H1 (cell line): ENCODE measurements at places on chromosomes 12 and 14.

DNA sequence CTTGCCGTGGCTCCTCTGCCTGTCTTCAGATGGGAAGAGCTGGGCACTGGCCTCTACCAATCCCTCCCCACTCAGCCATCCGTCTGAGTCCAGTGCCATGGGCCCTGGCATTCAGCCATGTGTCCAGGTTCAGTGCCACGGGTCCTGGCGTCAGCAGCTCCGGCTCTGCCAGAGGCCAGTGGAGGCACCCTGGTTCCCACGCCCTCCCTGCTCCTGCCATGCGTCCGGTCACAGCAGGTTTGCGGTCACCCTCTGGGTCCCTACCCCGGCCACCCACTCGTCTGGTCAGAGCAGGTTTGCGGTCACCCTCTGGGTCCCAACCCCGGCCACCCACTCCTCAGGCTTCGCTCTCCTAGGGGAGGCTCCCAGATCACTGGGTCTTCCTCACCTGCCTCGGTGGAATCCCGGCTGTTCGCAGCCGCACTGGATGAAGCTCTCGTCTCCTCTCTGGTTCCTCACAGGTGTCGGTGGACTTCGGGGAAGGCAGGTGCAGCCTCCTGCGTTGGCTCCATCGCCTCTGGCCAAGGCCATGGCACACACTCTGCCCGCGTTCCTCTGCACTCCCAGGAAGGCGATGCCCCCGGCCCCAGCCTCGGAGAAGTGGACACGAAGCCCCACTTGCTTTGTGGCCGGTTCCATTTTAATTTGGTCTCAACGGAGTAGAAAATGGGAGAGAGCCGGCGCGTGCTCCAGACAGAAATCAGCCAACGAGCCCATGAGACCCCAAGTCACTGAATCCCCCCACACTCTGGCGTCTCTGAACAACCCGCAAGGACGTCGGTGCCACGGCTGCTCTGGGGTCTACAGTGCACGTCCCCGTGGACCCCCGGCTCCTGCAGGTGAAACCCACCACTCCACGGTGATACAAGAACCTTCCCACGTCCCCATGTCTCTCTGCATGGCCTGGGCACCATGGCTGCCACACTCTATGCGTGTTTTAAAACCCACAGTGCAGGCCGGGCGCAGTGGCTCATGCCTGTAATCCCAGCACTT, 47.8 kb upstream of the FBRSL1 start:
- no peak for DNase-seq

- DNase-seq = no peak
Measured at GRCh38 chr14:49915085-49915484, 22.2 kb downstream of the ARF6 start.

DNA sequence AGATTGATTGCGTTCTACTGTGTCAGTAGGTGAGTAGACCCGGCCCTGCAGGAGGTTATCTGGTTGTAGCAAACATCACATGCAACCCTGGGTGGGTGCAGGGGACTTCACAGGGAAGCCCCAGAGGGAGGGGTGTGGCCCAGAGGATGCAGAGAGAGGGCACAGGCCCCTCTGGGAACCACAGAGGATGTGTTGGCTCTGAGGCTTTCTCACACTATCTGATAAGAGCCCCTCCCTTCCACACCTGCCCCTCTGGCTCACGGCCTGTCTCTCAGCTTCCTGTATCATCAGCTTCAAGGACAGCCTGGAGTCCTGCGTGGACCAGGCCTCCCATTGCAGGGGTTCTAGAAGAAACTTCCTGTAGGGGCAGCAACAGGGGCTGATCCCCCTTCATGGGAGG, 101.9 kb downstream of the RIN3 start:
- DNase-seq = no peak

GRCh38 chr12:132904718-132905328, 17.4 kb upstream of the CHFR start:
- DNase-seq = peak; percentile 98

DNA sequence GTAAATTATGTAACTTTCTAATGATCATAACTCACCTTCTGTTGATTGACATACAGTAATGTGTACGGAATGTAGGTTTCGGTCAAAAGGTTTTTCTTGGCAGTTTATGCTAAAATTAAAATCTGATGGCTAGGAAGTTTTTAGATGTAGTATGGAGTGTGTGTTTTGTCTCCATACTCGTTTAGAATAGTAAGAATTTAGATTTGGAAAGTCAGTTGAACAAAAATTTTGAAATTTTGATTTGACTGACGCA, 859 bp downstream of the PALS1 start:
- no peak for DNase-seq

DNA sequence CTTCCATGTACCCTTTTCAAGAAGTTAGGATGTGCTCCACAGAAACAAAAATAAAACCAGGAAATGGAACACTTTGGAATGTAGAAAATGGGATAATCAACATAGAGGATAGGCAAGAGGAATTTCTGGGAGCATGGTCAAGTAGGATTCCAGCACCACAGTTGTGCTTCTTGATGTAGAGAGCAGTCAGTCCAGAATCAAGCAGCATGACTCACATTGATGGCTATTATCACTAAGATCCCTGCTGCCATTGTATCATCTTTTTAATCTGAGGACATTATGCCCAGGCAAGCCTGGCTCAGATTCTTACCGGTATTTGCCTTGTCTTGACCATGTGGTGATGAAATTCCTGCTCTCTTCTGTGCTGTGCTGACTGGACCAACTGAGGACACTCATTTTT, 5.7 kb downstream of the ETFRF1 start:
- DNase-seq = no peak

- DNase-seq = no peak
Measured at GRCh38 chr12:95282266-95282665, 64.7 kb downstream of the VEZT start.

- DNase-seq = no peak
Measured at GRCh38 chr12:110543252-110543959, 39.7 kb downstream of the PPTC7 start.

DNA sequence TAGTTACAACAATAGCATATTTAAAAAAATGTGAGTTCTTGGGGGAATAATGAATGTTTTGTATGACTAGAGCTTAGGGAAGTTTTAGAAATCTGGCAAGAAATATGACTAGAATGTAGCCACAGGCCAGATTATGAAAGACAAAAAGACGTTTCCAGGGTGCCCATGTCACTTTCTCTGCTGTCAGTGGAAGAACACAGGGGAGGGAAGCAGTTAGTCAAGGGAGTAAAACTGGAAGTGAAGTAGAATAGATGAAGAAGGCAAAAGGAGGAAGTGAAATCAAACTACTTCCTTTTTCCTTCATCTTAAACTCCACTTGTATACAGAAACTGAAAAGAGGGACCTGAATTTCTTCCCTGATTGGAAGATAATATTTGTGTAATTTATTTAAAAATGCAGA, 81.2 kb upstream of the ATP2B1 start:
- DNase-seq = no peak

- DNase-seq = no peak
Measured at GRCh38 chr12:57098546-57098945, 9.6 kb downstream of the NAB2 start.

- DNase-seq = no peak
Measured at GRCh38 chr12:39692258-39692853, 72.8 kb upstream of the ABCD2 start.

DNA sequence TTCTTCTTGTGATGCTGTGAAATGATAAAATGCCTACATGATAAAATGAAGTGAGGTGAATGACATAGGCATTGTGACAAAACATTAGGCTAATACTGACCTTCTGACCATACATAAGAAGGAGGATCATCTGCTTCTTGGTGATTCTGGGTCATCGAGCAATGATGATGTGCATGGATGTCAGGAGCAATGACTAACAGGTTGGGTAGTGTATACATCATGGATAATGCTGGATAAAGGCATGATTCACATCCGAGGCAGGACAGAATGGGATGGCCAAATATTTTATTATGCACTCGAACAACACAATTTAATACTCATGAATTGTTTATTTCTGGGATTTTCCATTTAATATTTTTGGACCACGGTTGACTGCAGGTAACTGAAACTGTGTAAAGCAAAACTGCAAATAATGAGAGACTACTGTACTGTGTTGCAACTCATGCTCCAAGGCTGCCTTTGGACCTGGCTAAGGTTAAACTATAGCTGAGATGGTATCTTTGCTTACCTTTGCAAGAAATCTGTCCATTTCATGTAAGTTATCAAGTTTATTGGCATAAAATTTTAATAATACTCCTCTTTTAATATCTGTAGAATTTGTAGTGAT, 7.6 kb upstream of the SLC25A21 start:
- DNase-seq = no peak

DNA sequence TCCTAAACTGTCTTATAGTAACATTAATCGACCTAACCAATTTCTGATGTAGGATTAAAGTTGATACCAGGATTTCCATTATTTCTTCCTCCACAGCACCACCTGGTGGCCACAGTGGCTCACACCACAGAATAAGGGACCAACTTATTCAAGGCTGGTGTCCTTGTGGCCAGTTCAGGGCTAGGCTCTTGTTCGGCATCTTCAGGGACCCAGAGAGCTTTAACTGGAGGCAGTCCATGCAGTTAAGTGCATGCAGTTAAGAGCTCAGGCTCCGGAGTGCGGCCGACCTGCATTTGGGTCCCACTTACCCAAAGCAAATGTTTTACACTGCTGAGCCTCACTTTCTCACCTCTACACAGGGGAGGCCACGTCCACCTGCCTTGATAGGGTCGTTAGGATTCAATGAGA, 42.0 kb upstream of the GPR68 start:
- DNase-seq = peak; percentile 65

DNA sequence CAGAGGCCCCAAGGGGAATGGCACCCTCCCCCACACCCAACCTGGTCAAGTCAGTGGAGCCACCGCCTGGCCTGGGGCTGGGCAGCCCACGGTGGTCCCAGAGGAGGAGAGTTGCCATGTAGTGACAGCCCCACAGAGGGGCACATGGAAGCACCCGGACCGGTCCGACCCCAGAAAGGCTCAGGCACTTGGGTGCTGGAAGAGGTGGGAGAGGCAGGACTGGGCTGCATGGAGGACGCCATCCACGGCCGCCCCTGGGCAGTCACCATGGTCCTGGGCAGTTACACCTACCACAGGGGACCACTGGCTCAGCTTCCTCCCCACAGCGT, 37.9 kb upstream of the TMEM179 start:
- no peak for DNase-seq

DNA sequence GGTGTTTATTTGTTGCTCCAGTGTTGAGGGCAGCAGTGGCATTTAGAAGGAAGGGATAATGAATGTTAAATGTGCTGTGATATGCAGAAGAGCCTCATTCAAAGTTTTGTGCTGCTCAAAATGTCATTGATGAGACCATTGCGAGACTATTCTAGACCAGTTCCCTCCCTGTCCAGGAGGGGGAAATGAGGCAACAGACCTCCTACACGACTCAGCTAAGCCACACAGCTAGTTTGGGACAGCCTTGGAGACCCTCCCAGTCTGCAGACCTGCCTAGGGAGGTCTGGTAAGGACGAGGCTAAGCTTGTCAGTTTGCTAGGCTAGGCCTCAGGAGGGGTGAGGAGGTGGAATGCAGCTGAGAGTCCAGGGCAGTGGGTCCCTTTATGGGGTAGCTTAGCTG, 116.0 kb downstream of the NRXN3 start:
- no peak for DNase-seq

DNA sequence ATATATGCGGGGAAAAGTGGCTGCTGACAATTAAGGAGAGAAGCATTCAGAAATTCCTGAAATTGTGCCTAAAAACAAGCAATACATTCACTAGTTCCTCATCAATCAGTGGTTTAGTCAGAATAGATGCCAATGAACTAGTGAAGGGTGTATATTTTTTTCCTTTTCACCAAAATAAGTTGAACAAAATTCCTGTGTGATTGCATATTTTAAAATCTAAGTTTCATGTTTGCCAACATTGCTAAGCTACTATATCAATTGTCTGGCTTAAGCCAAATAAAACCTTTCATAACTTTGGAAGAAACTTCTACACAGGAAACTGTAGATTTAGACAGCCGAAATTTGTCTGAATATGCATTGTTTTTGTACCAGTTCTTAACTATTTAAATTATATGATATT, 8.7 kb downstream of the PRKD1 start:
- no peak for DNase-seq

DNA sequence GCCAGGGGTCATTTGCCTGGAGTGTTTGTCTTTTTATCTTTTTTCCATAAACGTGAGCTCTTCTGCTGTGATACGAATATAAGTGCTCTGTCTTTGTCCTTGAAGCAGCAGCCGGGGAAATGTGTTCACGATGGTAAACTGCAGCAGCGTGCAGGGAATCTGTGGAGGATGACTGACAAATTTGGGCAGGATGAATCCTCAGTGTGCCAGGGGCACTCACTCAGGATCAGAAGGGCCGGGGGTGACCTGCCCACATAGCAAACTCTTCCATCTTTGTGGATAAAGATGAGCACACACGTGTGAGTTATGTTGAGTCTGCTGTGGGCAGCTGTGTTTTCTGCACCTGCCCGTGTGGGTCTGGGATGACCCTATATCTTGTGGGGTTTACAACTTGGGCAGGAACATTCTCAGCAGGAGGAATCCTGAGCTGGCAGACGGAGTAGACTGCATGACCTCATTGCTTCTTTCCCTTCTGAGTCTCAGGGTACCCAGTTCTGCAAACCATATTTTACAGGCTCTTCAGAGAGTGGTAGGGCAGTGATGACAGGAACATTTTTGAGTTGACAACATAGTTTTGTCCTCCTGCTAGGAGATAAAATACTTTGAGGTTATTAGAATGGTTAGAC, 711 bp downstream of the ANO4 start:
- DNase-seq = no peak

DNA sequence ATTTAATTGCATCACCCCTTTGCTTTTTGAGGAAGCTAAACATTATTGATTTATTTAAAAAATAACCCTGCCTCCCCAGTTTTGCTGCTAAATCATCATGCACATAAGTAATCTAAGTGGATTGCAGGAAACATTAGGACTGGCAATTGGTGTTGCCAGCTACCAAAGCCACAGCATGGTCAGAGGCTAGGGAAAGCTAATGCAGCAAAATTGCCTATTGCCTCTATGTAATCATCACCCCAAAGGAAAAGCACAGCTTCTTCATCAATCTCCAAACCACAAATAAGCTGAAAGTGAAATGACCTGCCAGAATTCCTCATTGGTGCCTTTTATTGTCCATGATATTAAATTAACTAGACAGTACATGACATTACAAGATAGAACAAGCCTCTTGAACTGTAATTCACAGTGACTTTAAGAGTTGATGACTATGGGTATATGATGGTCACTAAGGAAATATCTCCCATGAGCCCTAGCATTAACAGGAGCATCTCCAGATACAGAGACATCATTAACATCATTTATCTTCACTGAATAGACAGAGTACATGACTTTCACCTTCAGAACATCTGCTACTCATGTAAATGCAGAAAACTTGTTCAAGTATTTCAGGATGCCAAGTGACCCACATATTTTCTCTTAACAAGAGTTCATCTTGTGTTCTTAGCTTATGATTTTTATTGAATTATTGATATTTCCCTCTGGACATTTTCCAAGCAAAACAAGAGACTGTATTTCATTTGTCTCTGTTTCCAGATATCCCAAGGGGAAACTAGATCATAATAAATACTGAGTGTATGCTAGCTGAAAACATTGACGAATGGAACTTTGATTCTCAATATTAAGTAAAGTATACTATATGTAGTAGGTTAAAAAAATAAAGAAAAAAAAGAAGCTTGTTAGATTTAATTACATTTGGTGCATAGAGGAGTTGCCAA, 29.4 kb downstream of the PTPRR start:
- no peak for DNase-seq
